ENCODE measurements at places on chromosomes 6 and 20.

GRCh38 chr6:43997345-43997677, 129.9 kb downstream of the MRPL14 start:
- no peak for DNase-seq

GRCh38 chr20:35465976-35466375, 10.6 kb downstream of the CEP250 start:
- no peak for DNase-seq

DNA sequence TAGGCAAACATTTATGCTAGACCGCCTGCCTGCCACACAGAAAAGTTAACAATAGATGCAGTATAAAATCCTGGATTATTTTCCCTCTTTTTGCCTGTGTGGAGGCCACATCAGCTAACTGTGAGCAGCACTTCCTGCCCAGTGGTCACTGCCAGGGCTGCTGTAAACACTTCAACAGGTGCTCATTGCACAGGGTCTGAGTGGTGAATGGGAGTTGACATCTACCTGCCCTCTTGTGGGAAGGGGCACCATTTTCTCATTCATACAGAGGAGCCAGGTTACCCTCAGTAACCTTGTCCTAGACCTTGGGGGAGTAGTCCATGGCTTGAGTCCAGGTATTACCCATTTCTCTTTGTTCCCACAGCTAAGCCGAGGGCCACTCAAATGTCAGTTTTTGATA, 235.3 kb downstream of the TMEM242 start:
- no peak for DNase-seq

- no peak for DNase-seq
Observed at GRCh38 chr6:37877373-37878149, 58.0 kb downstream of the ZFAND3 start.

- no peak for DNase-seq
Observed at GRCh38 chr6:161561908-161562307, 288.0 kb upstream of the AGPAT4 start.

DNA sequence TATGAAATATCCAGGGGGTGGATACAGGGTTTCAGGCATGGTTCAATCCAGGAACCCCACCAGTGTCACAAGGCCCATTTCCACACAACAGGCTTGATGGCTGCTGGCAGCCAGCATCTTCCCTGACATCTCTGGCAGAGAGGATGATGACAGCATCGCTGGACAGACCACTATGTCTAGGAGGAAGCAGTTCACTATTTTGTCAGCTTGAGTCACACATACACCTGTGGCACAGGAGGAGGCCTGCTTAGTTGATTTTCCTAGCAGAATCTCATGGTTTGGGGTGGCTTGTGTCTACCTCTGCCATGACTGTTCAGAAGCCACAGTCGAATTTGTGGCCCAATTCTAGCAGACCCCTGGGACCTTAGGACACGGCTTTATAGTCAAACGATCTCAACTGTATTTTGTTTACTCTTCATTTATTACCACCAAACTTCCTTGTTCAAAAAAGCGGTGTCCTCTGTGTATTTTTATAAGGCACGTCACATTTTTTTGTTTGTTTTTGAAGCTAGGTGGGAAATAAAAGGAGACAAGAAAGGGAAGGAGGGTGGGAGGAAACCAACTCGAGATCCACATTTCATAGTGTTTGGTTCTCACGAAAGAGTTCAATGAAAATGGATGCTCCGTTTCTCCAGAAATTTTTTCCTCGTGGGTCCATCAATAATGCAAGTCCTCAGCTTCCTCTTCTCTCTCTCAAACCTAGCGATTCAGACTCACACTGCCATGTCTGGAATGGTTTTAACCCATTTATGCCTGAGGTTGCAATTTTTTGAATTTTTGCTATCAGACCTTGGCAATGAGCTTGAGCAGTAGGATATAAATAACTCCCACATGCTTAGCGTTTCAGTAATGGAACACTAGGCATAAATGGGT, 94.4 kb downstream of the TOX2 start:
- DNase-seq: no peak

DNA sequence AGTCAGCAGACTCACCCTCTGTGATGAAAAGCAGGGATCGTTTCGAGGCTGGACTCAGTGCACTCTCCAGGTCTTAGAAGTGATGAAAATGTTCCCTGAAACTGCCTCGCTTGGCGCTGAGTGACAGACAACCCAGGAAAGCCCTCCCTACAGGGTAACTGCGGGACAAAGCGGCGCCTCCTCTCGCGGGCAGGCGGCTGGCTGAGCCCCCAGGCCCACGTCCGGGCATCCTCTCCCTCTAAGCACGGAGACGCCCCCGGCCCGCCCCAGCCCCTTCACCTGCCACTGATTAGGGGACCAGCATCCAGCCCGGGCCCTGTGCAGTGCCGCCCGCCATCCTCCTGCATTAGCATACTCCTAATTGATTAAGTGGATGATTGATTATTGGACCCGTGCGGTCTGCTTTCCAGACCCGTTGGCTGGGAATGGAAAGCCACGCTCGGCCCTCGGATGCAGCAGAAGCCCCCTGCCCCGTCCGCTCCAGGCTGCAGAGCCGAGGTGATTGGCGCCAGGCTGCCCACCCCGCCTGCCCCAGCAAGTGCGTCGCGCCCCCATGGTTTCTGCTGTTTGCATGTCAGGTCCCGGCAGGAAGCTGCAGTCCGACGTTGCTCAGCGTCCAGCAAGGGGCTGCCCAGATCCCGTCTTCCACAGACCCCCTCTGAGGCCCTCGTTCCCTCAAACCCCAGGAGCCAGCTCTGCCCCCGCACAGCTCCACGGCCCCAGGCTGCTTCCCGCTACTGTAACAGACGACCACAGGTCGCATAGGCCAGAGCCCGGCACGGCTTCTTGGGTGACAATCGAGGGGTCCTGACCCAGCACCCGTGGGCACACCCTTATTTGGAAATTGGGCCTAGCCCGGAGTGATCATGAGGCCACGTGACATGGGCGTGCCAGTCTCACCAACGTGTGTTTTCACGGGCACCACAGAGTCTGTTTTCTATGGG, 131.6 kb downstream of the DLL1 start:
- DNase-seq: no peak

GRCh38 chr6:1562171-1562955, 47.4 kb upstream of the FOXC1 start:
- no peak for DNase-seq

DNA sequence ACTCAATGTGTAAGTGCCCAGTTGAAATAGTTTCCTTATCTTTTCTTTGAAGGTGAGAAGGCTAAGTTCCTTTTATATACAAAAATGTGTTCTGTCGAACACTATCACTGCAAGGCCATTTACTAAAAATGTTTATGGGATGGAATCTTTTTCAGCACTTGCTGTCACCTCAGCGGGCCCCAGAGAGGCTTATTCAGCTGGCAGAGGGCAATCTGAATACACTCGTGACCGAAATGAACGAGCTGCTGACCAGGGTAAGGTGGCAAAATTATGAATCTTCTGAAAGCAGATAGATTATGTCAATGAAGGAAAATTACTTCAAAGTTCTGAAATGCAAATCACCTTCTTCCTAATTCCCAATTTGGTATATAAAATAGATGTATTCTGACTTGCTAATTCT, 340.2 kb downstream of the ARHGAP18 start:
- DNase-seq: no peak

- no peak for DNase-seq
Observed at GRCh38 chr6:2705256-2705655, 45.5 kb downstream of the MYLK4 start.

DNA sequence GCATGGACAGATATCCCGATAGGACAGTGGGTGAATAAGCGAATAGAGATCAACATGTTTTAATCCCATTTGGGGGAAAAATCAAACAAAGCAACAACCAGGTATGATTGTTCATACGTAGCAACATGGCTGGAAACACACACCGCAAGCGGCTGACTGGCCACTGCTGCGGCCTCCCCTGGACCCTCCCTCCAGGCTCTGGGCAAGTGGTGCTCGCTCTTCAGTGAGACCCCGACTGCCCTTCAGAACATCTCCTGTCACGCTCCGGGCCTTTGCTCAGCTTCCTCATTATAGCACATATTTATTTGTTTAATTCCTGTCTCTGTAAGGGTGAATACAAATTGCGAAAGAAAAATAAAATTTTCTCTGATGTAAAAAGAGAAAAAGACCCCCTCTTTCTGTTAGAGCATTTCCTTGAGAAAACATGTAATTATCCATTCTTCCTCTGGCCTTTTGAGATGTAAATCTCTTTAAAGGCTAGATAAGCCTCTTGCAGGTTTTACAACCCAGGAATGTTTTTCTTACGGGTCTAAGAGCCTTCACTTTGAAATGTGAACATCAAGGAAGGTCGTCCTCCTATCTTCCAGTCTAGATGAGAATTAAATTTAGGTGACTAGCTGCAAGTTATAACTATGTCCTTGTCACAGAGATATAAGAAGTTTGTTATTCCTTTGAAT, 11.0 kb upstream of the FAM210B start:
- no peak for DNase-seq

DNA sequence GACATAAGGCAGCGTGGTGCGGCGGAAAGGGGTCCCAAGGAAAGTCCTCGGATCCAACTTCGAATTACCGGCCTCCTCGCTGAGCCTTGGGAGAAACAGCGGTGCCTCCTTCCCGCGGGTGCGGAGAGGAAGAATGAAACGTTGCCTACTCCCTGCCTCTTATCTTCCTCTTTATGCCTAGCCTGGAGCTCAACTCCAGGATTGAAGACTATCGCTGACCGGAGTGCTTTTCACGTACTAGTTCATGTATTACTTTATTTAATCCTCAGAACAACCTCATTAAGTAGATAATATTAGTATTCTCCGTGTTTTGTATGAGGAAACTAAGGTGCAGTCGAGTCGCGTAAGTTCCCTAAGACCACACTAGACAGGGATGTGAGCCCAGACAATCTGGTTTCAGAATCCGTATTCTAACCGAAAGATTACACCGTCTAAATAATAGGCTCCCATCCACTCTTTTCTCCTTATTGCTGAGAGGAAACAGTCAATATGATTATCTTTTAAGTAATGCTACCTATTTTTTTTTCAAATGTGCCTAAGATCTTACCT, 793 bp upstream of the PDSS2 start:
- DNase-seq: no peak

DNA sequence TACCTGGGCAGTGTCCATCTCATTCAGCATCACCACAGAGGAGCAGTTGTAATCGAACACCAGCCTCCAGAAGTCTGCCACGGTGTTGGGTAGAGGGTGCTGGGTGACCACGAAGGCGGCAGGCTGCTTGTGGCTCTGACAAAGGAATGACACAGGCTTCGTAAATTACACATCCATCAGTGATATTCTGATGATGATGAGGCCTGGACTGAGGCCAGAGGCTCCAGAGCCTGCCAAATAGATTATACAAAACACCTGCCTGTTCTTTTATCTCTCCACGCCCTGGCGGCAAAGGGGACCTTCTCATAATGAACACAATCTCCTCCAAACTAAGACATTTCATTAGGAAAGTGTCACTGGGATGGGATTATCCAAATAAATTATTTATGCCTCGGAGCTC, 480.2 kb upstream of the CHD6 start:
- no peak for DNase-seq

- DNase-seq: no peak
Observed at GRCh38 chr20:54090230-54091119, 20.1 kb upstream of the BCAS1 start.

- DNase-seq: no peak
Observed at GRCh38 chr6:105210932-105211531, 31.2 kb upstream of the POPDC3 start.

- no peak for DNase-seq
Observed at GRCh38 chr6:142313284-142313683, 11.5 kb downstream of the ADGRG6 start.

DNA sequence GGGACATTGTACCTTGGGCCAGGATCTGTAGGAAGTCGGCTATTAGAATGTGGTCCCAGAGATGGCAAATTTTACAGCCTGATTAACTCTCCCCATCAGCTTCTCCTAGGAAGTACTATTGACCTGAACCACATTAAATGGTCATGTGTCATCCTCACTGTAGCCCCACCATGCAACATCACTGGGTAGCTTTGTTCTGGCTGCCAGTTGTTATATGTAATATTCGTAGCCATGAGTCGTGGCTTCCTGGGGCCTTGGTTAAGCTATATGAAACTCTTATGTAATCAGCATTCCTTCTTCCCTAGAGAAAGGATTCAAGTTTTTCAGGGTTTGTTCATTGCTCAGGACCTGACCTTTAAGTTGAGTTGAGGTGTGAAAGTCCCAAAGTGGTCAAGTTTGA, 125.7 kb downstream of the ANKS1A start:
- DNase-seq: no peak

DNA sequence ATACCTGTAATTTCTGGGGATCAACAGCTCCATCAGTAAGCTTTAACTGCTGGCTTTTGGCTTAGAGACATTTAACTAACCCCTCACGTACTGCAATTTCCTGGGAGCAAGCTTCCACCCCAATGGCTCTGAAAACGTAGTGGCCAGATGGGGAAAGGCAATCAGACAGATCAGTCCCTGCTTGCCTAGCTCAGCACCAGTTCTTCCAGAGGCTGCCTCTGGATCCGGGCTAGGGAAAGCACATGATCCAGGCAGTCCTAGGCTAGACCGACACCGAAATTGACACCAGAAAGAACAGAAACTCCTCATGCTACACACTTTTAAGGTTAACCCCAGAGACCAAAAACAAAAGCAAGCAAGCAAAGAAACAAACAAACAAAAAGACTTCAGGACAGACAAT, 13.3 kb downstream of the PREP start:
- no peak for DNase-seq

GRCh38 chr6:80523531-80523997, 417.1 kb downstream of the BCKDHB start:
- DNase-seq: no peak

DNA sequence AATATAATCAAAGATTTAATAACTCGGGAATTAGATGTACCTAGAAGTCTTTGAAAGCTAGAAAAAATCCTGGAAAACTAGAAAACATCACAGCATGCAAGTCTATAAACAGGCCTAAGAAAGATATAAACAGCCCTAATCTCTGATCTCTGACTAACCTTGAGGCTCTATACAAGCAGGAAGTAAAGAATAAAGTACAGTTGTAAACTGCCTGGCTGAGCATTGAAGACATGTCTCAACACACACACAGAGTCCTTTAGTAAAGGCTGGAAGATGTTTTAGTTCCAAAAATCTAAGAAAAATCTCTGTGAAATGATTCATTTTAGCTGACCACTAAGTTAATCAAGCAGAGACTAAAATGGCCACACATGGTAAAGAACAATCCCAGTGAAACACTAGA, 774.5 kb downstream of the EYS start:
- no peak for DNase-seq

GRCh38 chr20:36628076-36628475, 17.9 kb downstream of the SLA2 start:
- DNase-seq: no peak

GRCh38 chr6:111439171-111439570, 43.8 kb downstream of the REV3L start:
- DNase-seq: no peak

GRCh38 chr6:26537846-26538571, at the start of gene HMGN4:
HMGN4 (plus strand) TSS chr6:26538366; CDS start chr6:26545207, 6,841 bp downstream.
- DNase-seq: peak; percentile 73

GRCh38 chr6:21157186-21157929, 436.2 kb upstream of the SOX4 start:
- DNase-seq: no peak

GRCh38 chr20:10006447-10007090, 28.2 kb upstream of the ANKEF1 start:
- no peak for DNase-seq

Measured in neural crest cell (in vitro differentiated cells).